ENCODE measurements at places on chromosomes 11 and 22. TPM values are rescaled to one million over a fixed set of nuclear protein-coding genes. Genes with fewer than 3 reads are reported as not detected.

The KRTAP5-9 gene
- total RNA-seq = not detected

The FXYD6 gene
- total RNA-seq = not detected

The ANO5 gene
- total RNA-seq = not detected

The KCNK4 gene
- not detected for total RNA-seq

The SLN gene
- total RNA-seq = not detected

The KRTAP5-11 gene
- total RNA-seq = not detected

The DEUP1 gene
- not detected for total RNA-seq
